ENCODE measurements at places on chromosomes 2 and 18.

GRCh38 chr2:176647325-176648165 lies 378.3 kb downstream of the MTX2 start:
- DNase-seq, result no peak

DNA sequence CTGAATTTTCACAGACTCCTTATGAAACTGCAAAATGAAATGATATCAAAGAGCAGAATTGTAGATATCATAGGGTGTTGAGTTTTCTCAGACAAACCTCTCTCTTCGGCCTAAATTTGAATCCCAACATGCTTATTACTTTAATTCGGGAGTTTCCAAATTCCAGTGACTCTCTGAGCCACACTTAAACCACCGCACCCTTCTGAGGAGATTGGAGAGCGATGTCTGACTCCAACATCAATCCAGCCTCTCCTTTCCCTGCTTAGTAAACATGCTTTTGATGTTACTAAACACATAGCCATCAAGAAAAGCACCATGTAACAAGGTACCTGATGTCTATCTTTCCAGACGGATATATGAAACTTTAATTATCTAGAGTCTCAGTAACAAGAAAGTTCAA lies 103.1 kb upstream of the ARHGAP28 start:
- DNase-seq, result no peak

- no peak for DNase-seq
Observed at GRCh38 chr18:60656553-60656952, 284.0 kb upstream of the MC4R start.

- DNase-seq, result no peak
Observed at GRCh38 chr18:54718408-54718773, 109.9 kb upstream of the RAB27B start.

DNA sequence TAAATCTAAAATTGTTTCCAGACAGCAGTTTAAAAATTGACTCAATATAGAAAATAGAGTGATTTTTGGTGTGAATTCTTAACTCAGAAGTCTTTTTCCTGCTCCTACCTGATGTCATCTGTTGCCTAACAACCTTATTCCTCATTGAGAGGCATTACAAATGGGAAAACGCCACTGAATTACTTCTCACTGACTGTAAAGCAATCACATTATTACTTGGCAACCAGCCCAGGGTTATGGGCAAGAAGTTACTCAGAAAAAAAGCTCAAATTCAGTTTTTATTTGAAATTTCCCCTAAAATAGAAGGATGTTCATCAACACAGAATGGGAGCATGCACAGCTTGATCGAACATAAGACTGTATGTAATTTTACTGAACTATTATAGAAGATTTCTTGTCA lies 201.8 kb upstream of the GULP1 start:
- DNase-seq, result no peak

DNA sequence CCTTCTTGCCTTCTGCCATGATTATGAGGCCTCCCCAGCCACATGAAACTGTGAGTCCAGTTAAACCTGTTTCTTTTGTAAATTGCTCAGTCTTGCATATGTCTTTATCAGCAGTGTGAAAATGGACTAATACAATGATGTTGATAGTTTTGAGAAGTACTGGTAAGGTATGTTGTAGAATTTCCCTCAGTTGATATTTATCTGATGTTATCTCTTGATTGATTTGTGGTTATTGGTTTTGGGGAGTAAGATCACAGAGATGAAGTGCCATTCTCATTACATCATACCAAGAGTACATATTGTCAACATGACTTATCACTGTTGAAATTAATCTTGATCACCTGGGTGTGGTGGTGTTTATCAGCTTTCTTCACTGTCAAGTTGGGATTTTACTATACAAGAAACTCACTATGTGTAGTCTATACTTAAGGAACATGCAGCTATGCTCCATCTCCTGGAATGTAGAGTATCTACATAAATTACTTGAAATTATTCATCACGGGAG lies 5.1 kb upstream of the SPAG16 start:
- no peak for DNase-seq

- no peak for DNase-seq
Observed at GRCh38 chr2:223980803-223981202, 23.5 kb downstream of the MRPL44 start.

- DNase-seq, result no peak
Observed at GRCh38 chr2:150466741-150467620, 20.5 kb downstream of the RND3 start.

GRCh38 chr2:70536517-70537055 lies 17.0 kb downstream of the TGFA start:
- DNase-seq, result no peak

- DNase-seq, result no peak
Observed at GRCh38 chr18:40075616-40076015, 1879.4 kb upstream of the PIK3C3 start.

DNA sequence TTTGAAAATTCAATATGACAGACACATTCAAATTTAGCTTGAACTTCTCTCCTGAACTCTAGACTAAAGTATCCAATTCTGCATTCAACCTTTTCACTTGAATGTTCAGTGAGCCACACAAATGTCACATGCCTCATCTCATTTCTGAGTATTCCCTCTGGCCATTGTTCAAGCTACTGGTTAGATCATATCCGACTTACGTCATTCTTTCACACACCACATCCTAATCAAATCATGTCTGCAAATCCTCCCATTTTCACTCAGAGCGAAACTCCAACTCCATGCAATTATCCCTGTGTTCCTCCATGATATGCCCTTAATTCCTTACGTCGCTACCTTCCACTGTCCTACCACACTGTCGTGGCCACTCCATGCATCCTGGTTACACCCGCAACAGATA lies 425.1 kb downstream of the CBLN2 start:
- DNase-seq, result no peak

- DNase-seq, result no peak
Observed at GRCh38 chr2:48257456-48257855, 272.5 kb upstream of the STON1 start.

- no peak for DNase-seq
Observed at GRCh38 chr2:101828257-101828656, 130.8 kb downstream of the MAP4K4 start.

DNA sequence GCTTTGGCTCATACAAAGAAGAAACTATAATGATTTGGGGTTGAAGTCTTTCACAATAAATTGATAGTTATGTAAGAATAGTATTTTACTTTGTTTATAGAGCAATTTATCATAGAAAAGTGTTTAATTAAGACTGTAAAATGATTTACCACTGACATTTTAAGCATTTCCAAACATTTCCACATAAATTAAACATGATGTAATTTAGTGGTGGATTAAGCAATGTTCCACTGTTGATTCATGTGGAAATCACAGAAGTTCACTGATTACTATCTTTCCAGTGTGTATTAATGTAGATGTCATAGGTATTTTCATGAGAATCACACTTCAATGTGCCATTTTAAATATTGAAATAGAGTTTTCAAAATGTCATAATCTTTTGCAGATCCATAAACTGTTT lies 40.1 kb upstream of the GRB14 start:
- DNase-seq, result no peak

GRCh38 chr2:159797543-159798375 lies at the start of gene CD302:
TSS of gene CD302 (minus strand) at chr2:159798208. CDS start at chr2:159798198, 10 bp downstream.
- DNase-seq, result no peak

- peak; percentile 14 for DNase-seq
Observed at GRCh38 chr2:3633089-3633981, 24.7 kb upstream of the ALLC start.

GRCh38 chr2:24576617-24577016 lies 85.6 kb downstream of the NCOA1 start:
- DNase-seq, result no peak

- DNase-seq, result no peak
Observed at GRCh38 chr2:202871300-202872141, at the start of gene ICA1L. TSS of gene ICA1L (minus strand) at chr2:202871766. CDS start at chr2:202829009, 42,757 bp downstream.

GRCh38 chr2:160407393-160408172 lies 86.0 kb downstream of the RBMS1 start:
- no peak for DNase-seq

DNA sequence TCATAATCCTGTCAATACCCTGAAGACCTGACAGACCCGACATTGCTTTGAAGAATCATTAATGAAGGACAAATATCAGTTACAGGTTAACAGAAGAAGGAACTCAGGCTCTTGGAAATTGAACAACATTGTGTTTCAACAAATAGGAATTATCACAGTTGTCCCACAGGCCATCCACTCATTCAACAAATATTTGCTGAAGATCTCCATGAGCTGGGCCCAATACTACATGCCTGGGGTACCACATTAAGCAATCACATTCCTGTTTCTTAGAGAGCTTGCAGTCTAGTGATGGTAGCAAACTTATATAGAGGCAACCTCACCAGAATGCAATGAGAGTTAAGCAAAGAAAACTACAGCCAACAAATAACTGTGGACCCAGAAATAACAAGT lies 671.6 kb upstream of the ACVR2A start:
- DNase-seq, result no peak

DNA sequence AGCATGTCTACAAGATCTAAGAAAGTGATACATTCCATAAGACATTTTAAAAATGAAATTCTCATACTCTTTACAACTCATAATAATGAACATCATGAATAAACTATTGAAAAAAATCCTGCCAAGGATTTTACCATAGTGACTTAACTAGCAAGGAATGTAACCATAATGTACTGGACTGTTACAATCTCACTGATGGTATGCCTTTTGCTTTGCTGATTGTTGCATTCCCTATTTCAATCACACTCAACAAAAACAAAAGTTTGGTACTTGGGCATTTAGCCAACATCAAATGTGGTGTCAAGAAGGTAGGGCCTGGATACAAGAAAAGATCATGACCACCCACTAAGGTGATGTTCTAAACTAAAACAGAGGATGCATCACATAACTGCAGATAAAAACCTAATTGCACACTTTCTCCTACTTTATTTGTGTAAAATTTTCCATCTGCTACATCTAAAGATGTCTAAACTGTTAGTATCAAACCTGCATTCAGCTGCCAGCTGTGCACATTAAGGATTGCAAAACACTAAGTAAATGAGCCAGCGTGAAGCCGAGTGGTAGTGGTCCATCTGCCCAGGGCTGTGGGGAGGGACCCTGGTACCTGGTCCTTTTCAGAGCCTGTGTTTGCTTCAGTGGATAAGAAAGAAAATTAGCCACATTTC lies 564.4 kb downstream of the ZEB2 start:
- no peak for DNase-seq

- DNase-seq, result no peak
Observed at GRCh38 chr2:112924821-112925220, 13.9 kb downstream of the IL37 start.

- no peak for DNase-seq
Observed at GRCh38 chr18:11868230-11868629, 17.0 kb downstream of the CHMP1B start.

- DNase-seq, result no peak
Observed at GRCh38 chr18:54020156-54020745, 204.2 kb downstream of the MBD2 start.

DNA sequence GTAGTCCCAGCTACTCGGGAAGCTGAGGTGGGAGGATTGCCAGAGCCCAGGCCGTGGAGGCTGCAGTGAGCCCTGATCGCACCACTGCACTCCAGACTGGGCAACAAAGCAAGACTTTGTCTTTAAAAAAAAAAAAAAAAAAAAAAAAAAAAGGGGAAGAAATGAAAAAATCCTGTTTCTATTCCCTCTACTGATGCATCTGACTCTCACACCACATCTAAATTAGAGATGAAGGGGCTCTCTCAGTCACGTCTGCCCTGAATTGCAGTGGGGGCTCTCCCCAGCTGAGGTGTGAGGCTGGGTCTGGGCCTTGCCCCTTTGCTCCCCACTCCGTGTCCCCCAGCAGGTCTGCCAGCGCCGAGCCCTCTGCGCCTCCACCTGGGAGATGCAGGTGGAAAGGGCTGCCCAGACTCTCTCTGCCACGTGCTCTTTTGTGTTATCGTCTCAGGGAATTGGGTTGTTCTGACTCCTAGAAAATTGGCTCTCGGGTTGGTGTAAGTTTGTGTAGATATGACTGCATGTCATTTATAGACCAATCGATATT lies 30.2 kb downstream of the TRAPPC12 start:
- DNase-seq, result no peak

DNA sequence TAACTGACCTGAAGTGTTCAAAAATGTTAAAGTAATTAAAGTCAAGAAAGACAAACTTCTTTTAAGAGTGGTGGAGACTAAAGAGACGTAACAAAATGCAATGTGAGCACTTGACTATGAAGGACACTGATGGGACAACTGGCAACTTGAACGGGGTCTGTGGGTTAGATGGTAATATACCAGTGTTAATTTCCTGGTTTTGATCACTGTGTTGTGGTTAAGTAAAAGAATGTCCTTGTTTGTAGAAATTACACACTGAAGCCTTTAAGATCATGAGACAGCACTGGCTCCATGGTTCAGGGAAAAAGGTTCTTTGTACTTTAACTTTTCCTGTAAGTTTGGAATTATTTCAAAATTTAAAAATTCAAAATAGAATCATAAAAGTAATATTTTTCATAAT lies 58.2 kb downstream of the REL start:
- DNase-seq, result no peak

DNA sequence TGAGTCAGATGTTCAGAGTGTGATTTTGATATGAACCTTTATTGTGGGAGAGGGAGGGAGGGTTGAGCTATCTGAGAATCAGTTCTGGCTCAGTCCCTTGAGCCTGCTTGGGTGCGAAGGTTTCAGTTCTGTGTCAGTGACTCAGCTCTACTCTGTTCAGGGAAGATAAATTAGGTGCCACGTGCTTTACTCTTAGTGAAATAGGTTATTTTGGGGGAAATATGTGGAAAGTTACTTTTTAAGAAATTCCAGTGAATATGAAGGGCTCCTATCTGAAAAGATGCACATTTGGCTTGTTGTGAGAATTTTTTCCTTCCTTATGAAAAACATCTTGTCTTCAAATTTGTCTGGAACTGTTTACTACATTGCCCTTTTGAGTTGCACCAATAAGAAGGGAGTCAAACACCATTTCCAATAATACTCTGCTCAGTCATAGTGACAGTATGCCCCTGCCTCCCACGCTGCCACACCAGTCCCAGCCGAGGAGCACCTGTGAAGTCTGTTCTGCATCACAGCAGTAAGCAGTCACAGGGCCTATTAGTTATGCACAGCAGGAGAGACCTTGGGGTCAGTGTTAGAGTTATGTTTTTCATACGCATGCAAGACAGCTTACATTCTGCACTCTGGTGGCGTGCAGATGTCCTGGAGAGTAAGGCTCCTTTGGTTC lies 32.8 kb upstream of the DNAH7 start:
- DNase-seq, result no peak

Data from NCI-H1436 treated with DMSO at 0.1 percent for 48 hours (cell line).